ENCODE measurements at places on chromosomes 11 and 22. TPM values are rescaled to one million over a fixed set of nuclear protein-coding genes. Genes with fewer than 3 reads are reported as not detected.

- DNase-seq: no peak
These were observed 2.5 kb downstream of the SMIM35 start for GRCh38 chr11:118084247-118084646.

DNA sequence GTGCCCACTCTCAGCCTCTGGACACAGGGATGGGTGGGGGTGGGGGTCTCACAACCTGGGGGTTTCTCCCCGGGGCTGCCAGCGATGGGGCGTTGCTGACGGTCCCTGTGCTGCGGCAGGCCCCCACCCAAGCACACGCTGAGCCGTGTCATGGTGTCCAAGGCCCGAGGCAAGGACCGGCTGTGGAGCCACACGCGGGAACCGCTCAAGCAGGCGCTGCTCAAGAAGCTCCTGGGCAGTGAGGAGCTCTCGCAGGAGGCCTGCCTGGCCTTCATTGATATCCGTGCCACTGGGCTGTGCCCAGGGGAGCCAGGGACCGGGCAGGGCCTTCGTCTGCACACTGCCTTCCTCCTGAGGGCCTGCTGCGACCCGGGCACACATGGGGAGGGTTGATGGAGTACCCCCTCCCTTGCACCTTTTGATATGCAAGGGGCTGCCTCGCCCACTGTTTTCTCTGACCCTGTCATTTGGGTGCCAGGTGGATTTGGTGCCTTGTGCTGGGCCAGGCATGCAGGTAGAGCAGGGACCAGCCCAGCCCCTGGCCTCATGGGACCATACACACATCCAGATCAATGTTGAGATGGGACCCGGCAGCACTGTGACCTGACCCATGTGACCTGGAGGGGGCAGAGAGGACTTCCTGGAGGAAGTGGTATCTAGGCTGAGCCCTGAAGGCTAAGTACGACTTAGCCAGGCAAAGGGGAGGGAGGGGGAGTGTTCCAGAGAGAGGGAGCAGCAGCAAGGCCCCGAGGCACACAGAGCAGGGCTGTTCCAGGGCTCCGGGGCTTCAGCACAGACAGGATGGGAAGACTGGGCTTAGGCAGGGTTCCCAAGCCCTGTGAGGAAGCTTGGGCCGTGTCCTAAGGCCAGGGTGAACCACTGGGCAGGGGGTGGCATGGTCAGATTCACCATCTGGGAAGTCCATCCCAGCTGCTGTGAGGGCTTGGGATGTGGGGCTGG is 75.2 kb downstream of the MYO7A start:
- no peak for DNase-seq

GRCh38 chr22:30056015-30056414 is 24.2 kb upstream of the HORMAD2 start:
- DNase-seq: no peak

- no peak for DNase-seq
These were observed 9.9 kb downstream of the P2RY6 start for GRCh38 chr11:73281796-73282660.

DNA sequence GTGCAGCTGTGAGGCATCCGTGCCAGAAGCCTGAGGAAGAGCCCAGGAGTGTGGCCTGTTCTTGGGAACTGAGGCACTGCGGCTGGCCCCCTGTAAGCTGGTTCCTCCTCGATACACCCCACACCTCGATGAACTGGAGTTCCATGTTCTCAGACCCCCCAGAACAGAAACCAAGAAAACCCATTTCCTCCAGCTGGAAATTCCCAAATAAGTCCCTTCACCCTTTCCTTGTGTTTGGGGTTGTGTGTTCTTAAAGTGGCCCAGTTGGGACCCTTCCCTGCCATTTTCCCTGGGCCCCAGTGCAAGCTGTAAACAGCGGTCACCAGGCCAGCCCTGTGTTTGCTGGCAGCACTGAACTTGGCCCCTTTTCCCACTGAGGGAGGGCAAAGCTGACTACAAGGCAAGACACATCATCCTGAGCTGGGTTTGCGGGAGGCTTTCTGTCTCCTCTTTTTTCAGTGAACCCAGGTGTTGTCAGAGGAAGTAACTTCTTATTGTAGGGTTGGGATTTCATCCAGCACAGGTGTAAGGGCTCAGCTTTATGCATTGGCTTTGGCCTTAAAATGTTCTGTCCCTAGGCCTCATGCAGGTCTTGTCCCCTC is 60.1 kb upstream of the MPEG1 start:
- DNase-seq: no peak

GRCh38 chr11:104736502-104736901 is 161.8 kb downstream of the CASP12 start:
- no peak for DNase-seq

DNA sequence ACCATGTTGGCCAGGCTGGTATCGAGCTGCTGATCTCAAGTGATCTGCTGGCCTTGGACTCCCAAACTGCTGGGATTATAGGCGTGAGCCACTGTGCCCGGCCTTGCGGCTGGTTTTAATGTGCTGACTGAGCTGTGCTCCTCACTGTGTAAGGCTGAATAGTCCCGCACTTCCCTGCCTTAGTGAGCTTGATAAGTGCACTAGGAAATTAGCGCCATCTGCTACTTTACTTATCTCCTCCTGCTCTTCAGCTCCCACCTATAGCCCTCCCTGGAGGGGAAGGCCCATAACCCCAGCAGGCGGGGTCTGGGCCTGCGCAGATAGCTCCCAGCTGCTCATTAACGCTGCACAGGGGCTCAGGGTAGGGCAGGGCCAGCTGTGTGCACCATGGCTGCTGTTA is 49.4 kb downstream of the CLMP start:
- DNase-seq: no peak

GRCh38 chr11:8956860-8957259 is 7.4 kb downstream of the TMEM9B start:
- DNase-seq: no peak

GRCh38 chr11:69501891-69502860 is 20.7 kb downstream of the LINC01488 start:
- DNase-seq: no peak

GRCh38 chr11:72569966-72570892 is 104.0 kb downstream of the PDE2A start:
- DNase-seq: no peak

DNA sequence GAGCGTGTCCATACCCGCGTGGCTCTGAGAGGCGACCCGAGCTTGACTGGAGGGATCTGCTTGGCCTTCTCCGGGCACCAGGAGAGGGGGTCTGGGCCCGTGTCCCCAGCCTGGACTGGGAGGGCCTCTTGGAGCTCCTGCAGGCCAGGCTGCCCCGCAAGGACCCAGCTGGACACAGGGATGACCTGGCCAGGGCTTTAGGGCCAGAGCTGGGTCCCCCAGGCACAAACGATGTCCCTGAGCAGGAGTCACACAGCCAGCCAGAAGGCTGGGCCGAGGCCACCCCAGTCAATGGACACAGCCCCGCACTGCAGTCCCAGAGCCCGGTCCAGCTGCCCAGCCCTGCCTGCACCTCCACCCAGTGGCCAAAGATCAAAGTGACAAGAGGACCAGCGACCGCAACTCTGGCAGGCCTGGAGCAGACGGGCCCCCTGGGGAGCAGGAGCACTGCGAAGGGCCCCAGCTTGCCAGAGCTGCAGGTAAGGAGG is 38.2 kb downstream of the TRIOBP start:
- DNase-seq: no peak

GRCh38 chr11:27363576-27364117 is 632 bp upstream of the CCDC34 start:
- no peak for DNase-seq

GRCh38 chr11:2098691-2099515 is 40.3 kb downstream of the IGF2 start:
- DNase-seq: no peak

- DNase-seq: no peak
These were observed 87.3 kb downstream of the CCDC73 start for GRCh38 chr11:32706985-32707741.

- peak; percentile 77 for DNase-seq
These were observed 1.1 kb upstream of the PITPNB start for GRCh38 chr22:27919942-27920755.

- no peak for DNase-seq
These were observed 153.9 kb upstream of the LRRC4C start for GRCh38 chr11:41613326-41613725.

GRCh38 chr11:20342347-20343141 is 21.0 kb upstream of the HTATIP2 start:
- DNase-seq: peak; percentile 25

- no peak for DNase-seq
These were observed 1.6 kb downstream of the DEAF1 start for GRCh38 chr11:693415-693831.

GRCh38 chr11:68043349-68044144 is 4.7 kb downstream of the TCIRG1 start:
- no peak for DNase-seq

GRCh38 chr11:7982582-7983119 is 4.5 kb upstream of the EIF3F start:
- DNase-seq: no peak

- peak; percentile 92 for DNase-seq
These were observed at the start of gene DUSP8 for GRCh38 chr11:1572197-1573076. Gene DUSP8 (minus strand): TSS chr11:1572271. CDS start chr11:1565826, 6,445 bp downstream.

DNA sequence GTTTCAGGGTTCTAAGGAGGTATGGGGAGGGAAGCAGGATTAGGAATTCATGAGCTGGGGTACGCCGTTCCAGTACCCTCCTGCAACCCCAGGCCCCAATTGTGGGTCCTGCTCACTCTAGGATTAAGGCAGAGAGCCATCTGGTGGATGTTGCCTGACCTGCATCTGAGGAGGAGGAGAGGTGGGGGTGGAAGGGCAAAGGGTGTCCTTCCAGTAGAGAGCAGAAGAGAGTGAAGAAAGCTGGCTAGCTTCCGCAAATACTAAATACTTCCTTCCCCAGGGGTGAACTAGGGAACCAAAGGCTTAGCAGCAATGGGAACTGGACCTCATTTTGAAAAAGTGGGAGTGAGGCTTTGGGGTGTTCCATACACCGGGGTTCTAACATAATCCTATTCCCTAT is 10.6 kb downstream of the LRRC51 start:
- peak; percentile 70 for DNase-seq

GRCh38 chr11:6623391-6624363 is 4.5 kb upstream of the TPP1 start:
- no peak for DNase-seq

DNA sequence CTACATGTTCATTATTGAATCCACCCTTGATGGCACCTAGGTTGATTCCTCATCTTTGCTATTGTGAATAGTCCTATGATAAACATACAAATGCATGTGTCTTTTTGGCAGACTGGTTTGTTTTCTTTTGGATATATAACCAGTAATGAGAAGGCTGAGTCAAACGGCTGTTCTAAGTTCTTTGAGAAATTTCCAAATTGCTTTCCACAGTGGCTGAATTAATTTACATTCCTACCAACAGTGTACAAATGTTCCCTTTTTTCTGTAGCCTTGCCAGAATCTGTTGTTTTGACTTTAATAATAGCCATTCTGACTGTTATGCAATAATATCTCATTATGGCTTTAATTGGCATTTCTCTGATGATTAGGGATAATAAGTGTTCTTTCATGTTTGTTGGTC is 184.9 kb downstream of the CASP12 start:
- DNase-seq: no peak

GRCh38 chr11:67409261-67409666 is 5.4 kb downstream of the TBC1D10C start:
- no peak for DNase-seq

DNA sequence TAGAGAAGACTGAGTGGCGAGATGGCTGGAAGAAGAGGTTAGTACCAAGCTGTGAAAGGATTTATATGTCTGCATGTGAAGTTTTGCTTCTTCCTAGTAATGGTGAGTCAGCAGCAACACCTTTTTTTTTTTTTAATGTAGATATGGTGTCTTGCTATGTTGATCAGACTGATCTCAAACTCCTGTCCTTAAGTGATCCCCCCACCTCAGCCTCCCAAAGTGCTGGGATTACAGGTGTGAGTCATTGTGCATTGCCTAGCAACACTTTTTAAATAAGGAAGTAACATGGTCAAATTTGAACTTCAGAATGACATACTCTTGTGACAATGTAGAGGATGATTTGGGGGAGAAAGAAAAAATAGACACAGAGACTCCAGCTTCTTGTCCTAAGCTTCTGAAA is 6.5 kb upstream of the CSTPP1 start:
- no peak for DNase-seq

GRCh38 chr11:69044111-69045013 is 4.4 kb upstream of the TPCN2 start:
- DNase-seq: no peak

DNA sequence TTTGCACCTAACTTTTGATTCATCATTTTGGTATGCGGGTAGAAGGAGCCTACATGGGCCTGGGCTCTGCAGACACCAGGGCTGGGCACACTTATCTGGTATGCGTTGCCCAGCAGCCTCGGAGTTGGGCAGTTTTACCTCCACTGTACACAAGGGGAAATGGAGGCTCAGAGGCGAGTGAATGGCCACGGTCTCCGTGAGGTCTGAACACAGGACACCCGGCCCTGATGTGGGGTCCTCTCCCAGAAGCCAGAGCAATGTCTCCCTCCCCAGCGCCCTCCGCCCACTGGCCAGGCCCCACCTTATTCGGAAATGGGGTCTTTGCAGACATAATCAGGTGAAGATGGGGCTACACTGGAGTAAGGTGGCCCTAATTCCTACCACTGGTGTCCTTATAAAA is 43.7 kb downstream of the OSBPL5 start:
- no peak for DNase-seq

DNA sequence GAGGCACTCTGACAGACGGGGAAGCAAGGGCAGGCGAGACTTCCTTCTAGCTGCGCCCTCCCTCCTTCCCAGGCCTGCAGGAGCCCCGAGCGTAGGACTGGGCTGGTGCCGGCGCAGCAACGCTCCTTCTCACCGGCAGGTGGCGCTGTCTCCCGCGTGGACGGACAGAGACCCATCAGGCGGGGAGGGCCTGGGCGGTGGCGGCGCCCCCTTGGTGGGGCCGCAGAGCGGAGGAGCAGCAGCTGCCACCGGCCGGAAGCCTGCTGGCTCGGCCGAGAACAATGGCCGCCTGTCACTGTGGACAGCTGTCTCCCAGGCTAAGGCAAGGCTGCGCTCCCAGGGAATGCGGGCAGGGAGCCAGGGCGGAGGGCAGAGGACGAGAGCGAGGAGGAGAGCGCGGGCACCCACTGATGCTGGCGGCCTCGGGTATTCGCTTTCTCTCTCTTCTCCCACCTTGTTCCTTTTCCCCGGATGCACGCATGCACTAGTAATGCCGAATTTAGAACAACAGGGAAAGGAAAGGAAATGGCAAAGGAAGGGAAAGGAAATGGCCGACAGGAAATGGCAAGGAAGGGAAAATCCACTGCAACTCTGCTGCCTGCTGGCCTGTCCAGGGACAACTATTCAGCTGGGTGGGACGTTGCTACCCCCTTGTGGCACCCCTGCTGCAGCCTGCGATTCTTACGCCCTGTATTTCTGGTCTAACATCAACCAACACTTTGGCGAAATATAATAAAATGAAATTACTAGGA is 14.4 kb downstream of the PPM1F start:
- DNase-seq: peak; percentile 93

- no peak for DNase-seq
These were observed 174.9 kb upstream of the C11orf87 start for GRCh38 chr11:109247071-109247470.

Gene LUZP2
- 0.71 TPM for polyA plus RNA-seq

Gene MMP1
- polyA plus RNA-seq: 0.10 TPM

Gene PRG2
- polyA plus RNA-seq: 0.62 TPM

Gene ANKK1
- 0.26 TPM for polyA plus RNA-seq

Gene OOSP4A
- not detected for polyA plus RNA-seq

Gene SLC22A25
- not detected for polyA plus RNA-seq

Gene APOA4
- polyA plus RNA-seq: not detected

Gene LSP1
- 77.7 TPM for polyA plus RNA-seq

Gene OR8B12
- polyA plus RNA-seq: not detected

Gene MS4A18
- polyA plus RNA-seq: not detected

Gene HEPN1
- polyA plus RNA-seq: 0.26 TPM
